ENCODE measurements at places on chromosomes 7 and 10. TPM values are rescaled to one million over a fixed set of nuclear protein-coding genes. Genes with fewer than 3 reads are reported as not detected.
A peak's percentile ranks its signal among the peaks of the same experiment; 100 is the strongest.

DNA sequence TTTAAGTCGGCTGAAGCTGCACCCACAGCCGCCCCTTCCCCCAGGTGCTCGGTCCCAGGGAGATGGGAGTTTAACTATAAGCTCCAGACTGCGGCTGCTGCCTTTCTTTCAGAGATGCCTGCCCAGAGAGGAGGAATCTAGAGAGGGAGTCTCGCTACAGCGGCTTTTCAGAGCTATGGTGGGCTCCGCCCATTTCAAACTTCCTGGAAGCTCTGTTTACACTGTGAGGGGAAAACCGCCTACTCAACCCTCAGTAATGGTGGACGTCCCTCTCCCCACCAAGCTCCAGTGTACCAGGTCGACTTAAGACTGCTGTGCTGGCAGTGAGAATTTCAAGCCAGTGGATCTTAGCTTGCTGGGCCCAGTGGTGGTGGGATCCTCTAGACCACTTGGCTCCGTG lies 135.4 kb downstream of the CXCL12 start:
- DNase-seq: no peak
- H3K27ac ChIP-seq: no peak overlapping the region
- H3K4me3 ChIP-seq: no peak overlapping the region
- H3K4me1 ChIP-seq: peaks cover 11% of the 10 kb centered on the region

GRCh38 chr7:130865408-130866236 lies 131.6 kb upstream of the KLF14 start:
- no peaks in the 10 kb centered on the region for H3K27me3 ChIP-seq
- DNase-seq: no peak
- H3K27ac ChIP-seq: no peak overlapping the region
- H3K4me3 ChIP-seq: no peak overlapping the region
- no peaks in the 10 kb centered on the region for H3K36me3 ChIP-seq

DNA sequence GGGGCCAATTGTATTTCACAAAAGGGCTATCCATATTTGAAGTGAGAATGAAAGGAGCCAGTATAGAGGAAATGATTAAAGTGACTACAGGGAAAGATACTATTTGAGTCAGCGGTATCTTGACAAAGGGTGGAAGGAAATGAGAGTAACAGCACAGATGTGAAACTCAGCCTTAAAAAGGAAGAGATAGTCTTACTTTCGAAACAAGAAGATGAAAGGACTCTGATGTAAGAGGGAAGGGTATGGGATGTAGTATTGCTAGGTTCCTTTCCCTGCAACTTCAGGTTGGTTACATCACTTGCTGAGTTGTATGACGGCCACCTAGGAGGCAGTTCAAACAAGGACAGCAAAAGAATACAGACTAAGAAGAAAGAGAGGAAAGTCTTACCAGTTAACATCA lies 13.7 kb downstream of the CISD1 start:
- peak overlapping the region; percentile 67 for H3K27ac ChIP-seq
- no peak overlapping the region for H3K4me3 ChIP-seq
- H3K27me3 ChIP-seq: no peaks in the 10 kb centered on the region
- no peak for DNase-seq
- no peaks in the 10 kb centered on the region for H3K4me1 ChIP-seq
- no peaks in the 10 kb centered on the region for H3K36me3 ChIP-seq

The GIMAP5 gene
- 9.8 TPM for total RNA-seq

GRCh38 chr7:74069086-74069541 lies 14.5 kb upstream of the LIMK1 start:
- H3K4me3 ChIP-seq: no peak overlapping the region
- DNase-seq: no peak
- H3K4me1 ChIP-seq: no peaks in the 10 kb centered on the region
- H3K36me3 ChIP-seq: no peaks in the 10 kb centered on the region
